ENCODE measurements at places on chromosomes 11 and 22.

DNA sequence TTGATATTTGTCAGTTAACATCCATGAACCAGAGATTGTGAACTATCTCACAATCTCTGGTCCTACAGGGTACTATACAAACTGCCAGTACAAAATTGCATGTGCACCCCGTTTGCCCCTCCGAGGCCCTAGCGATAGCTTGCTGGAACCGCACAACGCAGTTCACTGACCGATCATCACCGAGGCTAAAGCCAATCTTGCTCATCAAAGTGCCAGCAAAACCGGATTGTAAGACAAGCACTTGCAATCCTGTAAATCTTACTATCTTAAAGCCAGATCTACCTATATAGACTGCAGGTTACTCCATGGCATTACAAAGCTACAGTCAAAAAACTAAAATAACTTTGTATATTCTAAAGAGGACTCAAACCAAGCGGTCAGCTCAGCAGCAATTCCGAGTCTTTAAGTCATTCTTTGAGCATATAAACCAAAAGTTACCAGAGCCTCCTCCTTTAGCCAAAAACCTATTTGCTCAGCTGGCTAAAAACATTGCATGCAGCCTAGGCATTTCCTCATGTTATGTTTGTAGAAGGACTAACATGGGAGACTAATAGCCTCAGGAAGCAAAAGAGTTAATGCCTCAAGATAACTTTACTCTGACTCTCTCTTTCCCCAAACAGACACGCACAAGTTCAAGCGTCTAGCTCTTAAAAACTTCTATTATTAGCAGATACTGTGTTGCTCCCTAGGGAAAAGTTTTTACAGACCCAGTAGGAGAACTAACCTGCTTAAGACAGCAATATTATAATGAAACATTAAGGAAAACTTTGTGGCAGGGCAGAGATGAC lies 30.7 kb upstream of the CPT1A start:
- DNase-seq, result no peak

- no peak for DNase-seq
Observed at GRCh38 chr11:117629891-117630538, 167.0 kb downstream of the DSCAML1 start.

DNA sequence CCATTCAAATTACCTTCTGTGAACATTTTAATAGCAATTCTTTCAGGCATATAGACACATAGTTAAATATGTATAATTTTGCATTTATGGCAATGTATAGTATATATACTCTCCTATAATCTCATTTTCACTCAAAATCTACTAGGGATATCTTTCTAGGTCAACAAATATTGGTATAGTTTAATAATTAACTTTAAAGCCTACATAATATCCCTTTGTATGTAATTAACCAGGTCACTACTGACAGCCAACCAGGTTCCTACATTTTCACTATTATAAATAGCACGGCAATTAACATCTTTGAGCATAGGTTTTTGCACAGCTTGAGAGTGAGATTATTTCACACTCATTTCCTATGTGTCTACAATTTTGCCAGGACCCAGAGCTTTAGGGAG lies 15.8 kb downstream of the OR2AG2 start:
- no peak for DNase-seq

DNA sequence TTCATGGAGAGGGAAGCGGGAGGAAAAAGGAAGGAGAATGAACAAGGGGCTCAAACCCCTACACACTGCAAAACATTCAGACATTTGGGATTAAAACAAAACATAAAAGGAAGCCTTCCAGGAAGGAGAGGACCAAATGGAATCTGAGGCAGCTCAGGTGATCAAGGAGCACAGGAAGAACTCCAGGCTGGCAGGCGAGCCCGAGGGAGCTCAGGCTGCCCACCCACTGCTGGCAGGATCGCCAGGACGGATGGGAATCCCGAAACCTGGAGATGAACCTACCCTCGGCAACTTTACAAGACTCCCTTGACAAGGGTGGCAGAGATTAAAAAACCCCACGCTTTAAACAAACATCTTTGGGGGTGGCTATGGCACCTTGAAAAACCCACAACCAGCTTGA lies 5.0 kb upstream of the PYGM start:
- DNase-seq, result no peak

DNA sequence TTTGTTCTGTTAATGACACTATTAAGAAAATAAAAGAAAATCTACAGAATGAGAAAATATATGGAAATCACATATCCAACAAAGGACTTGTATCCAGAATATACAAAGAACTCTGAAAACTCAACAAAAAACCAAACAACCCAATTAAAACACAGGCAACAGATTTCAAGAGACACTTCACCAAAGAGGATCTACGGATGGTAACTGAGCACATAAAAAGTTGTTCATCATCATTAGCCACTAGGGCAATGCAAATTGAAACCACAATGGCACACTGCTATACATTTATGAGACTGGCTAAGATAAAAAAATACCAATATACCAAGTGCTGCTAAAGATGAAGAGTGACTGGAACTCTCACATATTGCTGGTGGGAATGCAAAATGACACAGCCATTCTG lies 34.5 kb upstream of the SLC25A1 start:
- no peak for DNase-seq

- DNase-seq, result no peak
Observed at GRCh38 chr11:13160346-13160745, 117.2 kb upstream of the BMAL1 start.

DNA sequence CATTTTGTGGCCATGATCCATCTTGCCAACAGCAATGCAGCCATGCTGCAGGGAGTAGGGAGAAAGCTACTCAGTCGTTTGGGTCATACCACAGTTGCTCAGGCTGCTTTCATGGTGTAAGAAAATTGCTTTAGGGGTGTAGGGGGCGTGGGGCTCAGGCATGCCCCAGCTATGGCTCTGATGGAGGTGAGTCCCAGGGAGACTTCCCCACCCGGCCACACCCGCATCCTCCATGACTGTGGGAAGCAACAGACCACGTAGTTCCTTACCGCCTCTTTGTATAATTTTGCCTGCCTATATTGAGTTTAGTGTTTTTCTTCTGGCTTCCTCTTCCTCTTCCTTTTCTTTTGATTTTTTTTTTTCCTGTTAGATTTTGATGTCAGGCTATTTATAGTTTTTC lies 58.8 kb downstream of the SPECC1L start:
- DNase-seq, result no peak

- no peak for DNase-seq
Observed at GRCh38 chr22:34669001-34669400, 397.0 kb upstream of the ISX start.

DNA sequence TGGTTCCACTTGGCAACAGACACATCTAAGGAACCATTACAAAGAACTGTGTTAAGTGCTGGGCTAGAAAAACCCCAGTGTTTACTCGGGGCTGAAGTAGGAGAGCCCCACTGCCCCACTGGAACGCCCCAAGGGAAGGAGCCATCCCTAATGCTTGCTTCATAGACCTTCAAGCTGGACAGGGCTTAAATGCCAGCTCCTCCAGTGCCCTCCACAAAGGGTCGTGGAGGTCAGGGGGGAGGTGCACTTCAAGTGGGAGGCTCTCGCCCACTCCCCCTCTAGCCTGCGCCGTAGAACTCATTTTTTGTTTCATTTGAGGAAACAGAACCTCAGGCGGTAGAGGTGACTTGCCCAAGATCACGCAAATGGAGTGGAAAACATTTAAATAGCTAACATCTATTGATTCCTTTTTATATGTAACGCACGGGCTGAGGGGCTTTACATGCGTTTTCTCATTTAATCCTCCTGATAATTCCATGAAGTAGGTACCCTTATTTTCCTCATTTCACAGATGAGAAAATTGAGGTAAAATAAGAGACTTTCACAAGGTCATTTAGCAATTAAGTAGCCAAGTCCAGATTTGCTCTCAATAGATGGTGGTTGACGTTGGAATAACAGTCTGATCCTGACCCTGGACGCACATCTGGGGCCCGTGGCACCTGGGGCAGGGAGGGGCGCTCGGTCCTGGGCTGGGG lies 545 bp upstream of the ZDHHC13 start:
- DNase-seq, result no peak

- DNase-seq, result peak; percentile 82
Observed at GRCh38 chr11:36453678-36454077, 56.4 kb downstream of the TRAF6 start.

- DNase-seq, result no peak
Observed at GRCh38 chr11:120714438-120714837, 202.9 kb downstream of the GRIK4 start.

GRCh38 chr11:6237761-6238302 lies 1.1 kb upstream of the CNGA4 start:
- DNase-seq, result no peak

- DNase-seq, result no peak
Observed at GRCh38 chr22:41099036-41099435, 6.6 kb downstream of the EP300 start.

DNA sequence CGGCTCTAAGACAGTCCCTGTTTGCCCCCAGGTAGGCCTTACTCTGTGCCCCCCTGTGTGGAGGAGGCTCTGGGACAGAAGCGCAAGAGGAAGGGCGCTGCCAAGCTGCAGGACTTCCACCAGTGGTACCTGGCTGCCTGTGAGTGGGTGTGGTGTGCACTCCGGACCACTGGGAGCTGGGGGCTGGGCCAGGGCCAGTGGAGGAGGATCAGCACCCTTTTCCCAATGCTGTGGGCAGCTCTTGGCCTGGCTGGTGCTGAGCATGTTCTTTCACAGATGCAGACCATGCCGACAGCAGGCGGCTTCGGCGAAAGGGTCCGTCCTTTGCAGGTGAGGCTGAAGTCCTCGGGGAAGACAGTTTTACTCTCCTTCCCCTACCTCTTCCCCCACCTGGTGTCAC lies 3.7 kb downstream of the SCO2 start:
- no peak for DNase-seq

GRCh38 chr11:115501893-115502589 lies 2.2 kb downstream of the CADM1 start:
- DNase-seq, result no peak

- DNase-seq, result no peak
Observed at GRCh38 chr11:130024361-130024760, 21.7 kb upstream of the PRDM10 start.

- no peak for DNase-seq
Observed at GRCh38 chr22:42962295-42963230, 52.4 kb downstream of the PACSIN2 start.

GRCh38 chr11:130916238-130916855 lies at the start of gene SNX19:
TSS of gene SNX19 (minus strand) at chr11:130916479. CDS start at chr11:130915939, 540 bp downstream.
- no peak for DNase-seq

GRCh38 chr22:27146866-27147633 lies 489.7 kb downstream of the MIAT start:
- no peak for DNase-seq

GRCh38 chr11:19680829-19681368 lies 31.7 kb upstream of the NAV2 start:
- DNase-seq, result no peak

- no peak for DNase-seq
Observed at GRCh38 chr11:65488273-65489034, 10.4 kb upstream of the MALAT1 start.

DNA sequence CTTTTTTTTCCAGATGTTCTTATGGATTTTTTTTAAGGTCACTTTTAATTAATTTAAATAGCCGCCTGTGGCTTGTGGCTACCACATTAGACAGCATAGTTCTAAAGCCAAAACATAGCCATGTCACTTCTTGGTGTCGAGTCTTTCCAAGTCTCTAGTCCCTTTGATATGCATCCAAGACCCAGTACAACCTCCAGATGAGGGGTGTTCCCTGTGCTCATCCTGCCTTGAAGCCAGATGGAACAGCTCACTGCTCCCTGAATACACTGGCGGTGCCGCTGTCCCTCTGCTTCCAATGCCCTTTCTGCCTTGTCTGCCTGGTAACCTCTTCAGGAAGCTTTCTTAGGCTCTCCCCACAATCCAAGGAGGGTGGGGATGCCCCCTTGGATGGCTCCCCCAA lies 338.0 kb downstream of the TENM4 start:
- DNase-seq, result no peak

- DNase-seq, result no peak
Observed at GRCh38 chr11:34004236-34004635, 47.3 kb upstream of the CAPRIN1 start.

DNA sequence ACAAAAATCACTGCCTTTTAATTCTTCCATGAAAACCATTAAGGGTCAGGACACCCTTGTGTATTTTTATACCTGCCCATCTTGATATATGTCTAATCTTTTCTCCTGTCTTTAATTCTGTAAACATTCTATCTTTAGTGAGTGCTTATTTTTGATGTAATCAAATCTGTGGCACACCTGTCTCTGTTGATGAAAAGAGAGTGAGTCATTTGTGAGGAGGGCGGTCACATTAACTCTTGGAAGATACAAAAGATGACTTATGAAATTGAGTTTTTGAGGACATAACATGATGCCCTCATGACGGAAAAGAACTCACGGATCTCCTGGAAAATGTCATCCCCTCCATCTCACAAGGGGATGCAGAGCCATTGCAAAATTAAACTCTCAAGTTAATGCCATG lies 206.5 kb upstream of the PGR start:
- no peak for DNase-seq

DNA sequence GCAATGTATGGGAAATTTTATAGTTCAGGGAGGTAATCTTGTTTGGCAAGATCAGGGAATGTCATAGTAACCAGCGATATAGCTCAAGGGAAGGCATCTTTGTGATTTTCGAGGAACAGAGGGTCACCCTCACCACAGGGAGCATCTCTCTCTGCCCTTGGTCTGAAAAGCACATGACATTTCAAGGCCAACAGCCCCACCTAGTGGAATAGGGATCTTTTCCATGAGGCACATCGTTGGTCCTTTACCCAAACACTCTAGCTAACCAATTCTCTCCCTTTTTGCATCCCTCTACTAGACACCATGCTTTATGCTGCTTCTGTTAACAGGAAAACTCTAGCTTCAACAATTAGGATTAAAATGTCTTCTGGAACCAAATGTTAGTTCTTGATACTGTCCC lies 179.0 kb downstream of the GRM5 start:
- DNase-seq, result no peak

DNA sequence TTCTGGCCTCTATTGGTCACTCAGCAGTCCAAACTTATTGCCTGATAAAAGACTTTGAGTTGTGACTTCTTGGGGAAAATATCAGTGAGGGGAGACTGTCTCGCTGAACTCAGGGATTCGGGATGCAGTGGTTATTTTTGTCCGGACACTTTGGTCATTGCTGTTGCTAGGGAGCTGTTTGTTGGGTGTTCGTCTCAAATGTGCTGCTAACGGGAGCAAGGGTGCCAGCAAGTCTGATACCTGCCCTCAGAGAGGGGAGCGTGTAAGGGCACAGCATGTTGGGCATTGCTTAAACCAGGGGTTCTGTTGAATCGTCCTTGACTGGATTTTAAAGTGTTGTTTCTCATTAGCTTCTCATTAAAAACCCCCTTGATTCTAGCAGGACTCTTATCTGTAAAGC lies 49.2 kb upstream of the SLC25A18 start:
- DNase-seq, result no peak

GRCh38 chr22:50225200-50225969 lies 19.4 kb downstream of the TUBGCP6 start:
- DNase-seq, result no peak

DNA sequence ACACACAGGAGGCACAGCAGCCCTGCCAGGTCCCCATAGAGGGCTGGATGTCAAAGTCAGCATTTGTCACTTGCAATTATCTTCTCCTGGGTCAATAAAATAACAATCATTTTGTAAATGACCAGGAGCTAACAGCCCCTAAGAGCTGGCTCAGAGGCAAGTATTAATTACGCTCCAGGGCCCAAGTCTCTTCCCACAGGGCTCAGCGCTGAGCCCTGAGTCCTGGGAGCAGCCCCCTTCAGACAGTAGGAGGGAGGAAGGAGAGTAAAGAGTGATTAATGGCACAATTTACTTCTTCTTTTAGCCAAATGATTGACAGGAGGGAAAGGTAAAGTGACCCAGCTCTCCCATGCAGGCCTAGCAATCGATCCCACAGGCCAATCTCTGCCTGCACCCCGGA lies 99.0 kb upstream of the DRD2 start:
- DNase-seq, result no peak

GRCh38 chr22:39097098-39098020 lies at the start of gene APOBEC3H:
TSS of gene APOBEC3H (plus strand) at chr22:39097244. CDS start at chr22:39100279, 3,035 bp downstream.
- no peak for DNase-seq

- no peak for DNase-seq
Observed at GRCh38 chr11:114909866-114910265, 231.5 kb downstream of the NXPE2 start.
